ENCODE measurements at places on chromosomes 7 and 10.
A peak's percentile ranks its signal among the peaks of the same experiment; 100 is the strongest.

DNA sequence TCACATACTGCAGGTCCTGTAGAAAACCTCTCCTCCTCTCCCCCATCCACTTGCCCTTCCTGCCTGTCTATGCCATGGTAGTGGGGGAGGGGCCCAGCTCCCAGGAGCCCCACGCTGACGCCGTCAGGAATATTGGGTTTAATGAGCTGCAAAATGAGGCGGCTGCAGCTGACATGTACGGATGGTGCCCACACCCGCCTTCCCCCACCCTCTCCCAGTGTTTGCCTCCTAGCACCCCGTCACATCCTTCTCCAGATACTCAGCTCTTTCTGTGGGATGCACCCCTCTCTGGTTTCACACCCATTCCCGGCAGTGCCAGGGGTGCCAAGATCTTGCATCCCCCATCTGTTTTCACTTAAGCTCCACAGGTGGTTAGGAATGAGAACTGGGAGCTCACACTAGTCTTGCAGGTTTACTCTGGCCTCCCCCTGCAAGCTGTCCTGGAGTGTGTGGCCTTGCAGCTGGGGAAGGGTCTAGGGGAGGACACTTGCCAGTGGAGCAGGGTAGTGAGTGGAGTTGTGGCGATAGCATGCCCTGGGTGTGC, 26.1 kb downstream of the GBX1 start:
- no peak for DNase-seq

GRCh38 chr10:22228167-22228938, 10.5 kb upstream of the EBLN1 start:
- DNase-seq, result no peak

DNA sequence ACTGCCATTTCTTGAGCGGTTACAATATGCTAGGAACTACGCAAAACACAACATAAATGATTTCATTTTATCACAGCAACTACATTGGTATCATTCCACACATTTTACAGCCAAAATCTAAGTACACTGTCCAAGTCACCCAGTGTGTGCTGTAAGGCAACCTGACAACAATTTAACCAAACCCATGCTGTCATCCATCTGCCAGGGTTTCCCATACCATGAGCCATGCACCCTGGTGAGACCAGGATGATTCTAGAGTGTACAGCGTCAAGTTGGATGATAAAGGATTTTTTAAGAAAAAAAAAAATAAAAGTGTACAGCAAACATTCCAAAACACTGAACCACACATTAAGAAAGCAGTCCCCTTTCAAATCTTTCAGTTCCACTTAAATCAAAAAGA, 52.9 kb downstream of the PIK3AP1 start:
- no peak for DNase-seq

GRCh38 chr10:1251769-1252168, 195.6 kb downstream of the WDR37 start:
- DNase-seq, result no peak

DNA sequence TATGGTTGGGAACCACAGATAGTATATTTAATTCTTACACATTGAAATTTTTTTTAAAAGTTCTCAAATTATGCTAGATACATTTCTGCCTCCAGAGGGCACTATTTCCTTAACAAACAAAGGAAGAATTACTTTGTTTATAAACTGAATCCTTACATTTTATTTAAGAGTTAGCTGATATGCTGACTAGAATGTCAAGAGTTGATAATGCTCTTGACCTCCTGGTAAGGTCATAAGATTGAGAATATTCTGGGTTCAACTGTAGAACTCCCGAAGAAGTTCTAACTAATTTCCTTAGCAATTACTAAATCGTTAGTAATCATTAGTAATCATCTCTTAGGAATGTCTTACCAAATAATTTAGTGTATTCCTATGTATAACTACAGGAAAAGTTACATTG, 95.3 kb upstream of the CYP26C1 start:
- DNase-seq, result peak; percentile 19

DNA sequence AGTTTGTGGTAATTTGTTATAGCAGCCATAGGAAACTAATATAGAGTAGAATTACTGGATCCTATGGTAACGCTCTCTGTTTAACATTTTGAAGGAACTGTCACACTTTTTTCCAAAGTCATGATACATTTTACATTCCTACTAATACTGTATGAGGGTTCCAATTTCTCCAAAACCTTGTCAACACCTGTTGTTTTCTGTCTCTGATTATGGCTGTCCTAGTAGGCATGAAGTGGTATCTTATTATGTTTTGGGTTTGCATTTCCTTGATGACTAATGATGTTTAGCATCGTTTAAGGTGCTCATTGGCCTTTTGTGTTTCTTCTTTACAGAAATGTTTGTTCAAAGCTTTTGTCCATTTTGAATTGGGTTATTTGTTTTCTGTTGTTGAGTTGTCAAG, 69.6 kb downstream of the VPS50 start:
- no peak for DNase-seq

DNA sequence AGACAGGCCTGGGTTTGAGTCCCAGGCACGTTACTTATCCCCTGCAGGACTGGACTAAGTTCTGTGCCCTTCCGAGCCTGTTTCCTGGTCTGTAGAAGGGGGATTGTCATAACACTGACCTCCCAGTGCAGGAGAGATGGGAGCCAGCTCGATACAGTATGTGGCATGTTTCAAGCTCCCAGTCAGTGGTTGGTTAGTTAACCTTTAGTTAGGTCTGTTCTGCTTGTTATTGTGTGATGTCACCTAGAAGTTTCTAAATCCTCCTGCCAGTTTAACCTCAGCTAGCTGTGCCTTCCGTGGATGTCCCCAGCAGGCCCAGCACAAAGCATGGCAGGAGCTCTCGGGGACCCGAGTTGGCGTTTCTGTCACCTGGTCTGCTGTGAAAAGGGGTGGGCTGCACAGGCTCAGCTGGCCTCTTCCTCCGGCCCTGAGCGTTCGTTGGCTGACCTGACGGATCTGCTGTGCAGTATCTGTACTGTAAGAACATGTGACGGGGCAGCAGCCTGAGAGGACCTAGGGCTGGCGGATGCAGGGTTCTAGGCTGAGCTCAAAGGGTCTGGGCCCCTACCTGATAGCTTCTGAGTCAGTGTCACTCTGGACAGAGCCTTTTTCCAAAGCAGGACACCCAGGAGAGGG, 53.0 kb downstream of the SPOCK2 start:
- no peak for DNase-seq

DNA sequence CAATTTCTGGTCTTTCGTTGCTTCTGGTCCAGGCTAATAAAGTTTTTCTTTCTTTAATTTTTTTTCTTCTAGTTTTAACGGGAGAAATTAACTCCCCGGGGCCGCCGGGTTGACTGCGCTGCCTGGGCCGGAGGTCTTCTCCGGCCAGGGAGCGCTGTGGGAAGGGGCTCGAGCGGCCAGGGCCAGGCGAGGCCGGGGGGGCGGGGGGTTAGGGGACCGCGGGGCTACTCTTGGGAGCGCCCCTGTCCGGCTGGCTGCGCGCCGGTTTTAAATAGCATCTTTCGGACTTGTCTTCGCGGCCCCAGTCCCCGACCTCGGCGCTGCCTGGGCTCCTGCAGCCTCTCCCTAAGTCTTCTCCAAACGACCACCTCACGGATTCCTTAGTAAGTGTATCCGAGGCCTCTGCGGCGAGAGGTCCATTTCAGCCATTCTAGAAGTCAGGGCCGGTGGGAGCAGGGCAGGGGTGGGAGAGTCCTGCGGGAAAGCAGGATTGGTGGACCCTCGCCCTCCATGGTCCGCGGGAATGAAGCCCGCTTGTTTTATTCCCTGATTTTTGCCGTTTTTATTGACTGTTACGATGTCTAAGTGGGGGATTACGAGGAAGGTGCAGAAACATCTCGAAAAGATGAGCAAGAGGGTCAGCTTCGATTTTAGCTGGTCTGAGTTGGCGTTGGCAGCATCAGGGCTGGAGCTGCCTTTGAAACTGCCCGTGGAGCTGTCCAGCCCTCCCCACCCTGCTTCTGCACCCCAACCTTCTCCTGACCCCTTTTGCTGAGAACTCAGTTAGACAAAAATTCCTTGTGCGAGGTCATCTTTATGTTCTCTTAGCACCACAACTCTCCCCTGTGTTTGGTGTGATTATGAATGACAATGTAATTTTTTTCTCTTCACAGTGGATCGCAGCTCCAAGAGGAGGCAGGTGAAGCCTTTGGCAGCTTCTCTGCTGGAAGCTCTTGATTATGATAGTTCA, 555 bp downstream of the PHF14 start:
- peak; percentile 67 for DNase-seq

GRCh38 chr7:7673240-7673550, 32.6 kb downstream of the UMAD1 start:
- no peak for DNase-seq

- peak; percentile 36 for DNase-seq
Measured at GRCh38 chr10:118720685-118721538, 33.9 kb downstream of the CACUL1 start.

- DNase-seq, result no peak
Measured at GRCh38 chr10:48364659-48365405, 58.4 kb downstream of the MAPK8 start.

DNA sequence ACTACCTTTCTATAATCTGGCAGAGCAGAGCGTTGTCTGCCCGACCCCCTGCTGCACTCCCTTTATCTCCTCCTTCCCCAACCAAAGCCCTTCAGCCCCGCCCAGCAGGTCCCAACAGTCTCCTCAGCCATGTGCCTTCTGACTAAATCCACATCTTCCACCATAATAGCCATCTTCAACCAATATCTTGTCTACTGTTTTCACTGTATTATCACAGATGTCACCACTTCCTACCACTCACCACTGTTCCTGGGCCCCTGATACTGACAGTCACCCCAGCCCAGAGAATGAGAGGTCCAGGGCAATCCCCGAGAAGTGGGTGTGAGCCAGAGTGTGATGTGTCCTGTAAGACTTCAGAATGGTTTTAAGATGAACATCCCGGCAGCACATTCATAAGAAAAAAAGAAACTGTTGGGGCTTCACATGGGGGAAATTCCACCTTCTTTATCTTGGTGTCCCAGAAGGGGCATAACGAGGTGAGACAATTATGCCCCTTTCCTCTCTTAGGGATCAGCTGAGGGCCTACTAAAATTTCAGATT, 25.3 kb downstream of the CCDC6 start:
- DNase-seq, result no peak

GRCh38 chr10:97923476-97923875, 73.8 kb downstream of the GOLGA7B start:
- DNase-seq, result no peak

- DNase-seq, result no peak
Measured at GRCh38 chr7:92682330-92682729, 92.1 kb upstream of the FAM133B start.

- DNase-seq, result no peak
Measured at GRCh38 chr10:71359364-71360046, 37.2 kb upstream of the CDH23 start.

DNA sequence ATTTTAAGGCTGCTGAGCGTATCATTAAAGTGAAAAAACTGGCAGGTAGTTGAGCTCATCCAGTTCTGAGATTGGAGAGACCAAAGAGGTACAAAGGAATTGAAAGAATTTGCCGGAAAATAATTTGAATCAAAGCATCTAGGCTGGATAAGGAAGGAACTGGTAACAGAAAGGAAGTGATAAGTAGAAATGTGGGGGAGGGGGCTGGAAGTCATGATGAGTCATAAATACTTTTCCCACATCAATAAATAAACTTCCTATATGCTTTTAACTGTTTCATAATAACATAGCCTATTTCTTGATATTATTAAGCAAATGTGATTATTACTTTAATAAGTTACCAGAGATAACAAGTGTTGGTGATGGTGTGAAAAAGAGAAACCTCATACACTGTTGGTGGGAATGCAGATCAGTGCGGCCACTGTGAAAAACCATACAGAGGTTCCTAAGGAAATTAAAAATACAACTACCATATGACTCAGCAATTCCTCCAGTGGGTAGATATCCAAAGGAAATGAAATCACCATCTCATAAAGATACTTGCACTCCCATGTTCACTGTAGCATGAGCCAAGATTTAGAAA, 27.0 kb downstream of the ZNF438 start:
- no peak for DNase-seq

DNA sequence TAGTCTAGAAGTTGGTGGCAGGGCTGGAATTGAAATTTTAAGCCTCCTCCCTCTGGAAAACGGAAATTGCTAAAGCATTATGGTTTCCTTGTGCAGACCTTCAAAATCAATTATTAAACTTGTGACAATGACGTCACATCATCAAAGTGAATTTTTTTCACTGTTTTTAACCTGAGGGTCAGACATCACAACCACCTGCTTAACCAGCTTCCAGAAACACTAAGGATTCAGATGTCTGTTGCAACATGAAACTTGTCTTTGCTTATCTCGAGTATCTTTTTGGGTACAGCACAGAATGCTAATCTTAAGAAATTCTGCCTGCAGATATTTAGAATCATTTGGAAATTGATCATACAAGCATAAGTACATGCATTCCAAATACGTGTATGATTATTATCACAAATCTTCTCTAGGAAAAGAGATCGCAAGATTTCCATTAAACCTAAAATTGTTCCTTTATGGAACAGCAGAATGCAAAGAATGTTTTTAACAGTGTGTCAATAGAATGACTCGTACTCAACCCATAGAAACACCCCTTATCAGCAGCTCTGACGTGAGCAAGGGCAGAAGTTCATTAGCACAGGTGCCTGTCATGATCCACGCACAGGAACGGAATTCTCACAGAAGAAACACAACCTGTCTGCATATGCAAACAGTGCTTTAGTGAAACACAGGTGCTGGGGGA, 4.1 kb upstream of the GTPBP4 start:
- DNase-seq, result no peak

DNA sequence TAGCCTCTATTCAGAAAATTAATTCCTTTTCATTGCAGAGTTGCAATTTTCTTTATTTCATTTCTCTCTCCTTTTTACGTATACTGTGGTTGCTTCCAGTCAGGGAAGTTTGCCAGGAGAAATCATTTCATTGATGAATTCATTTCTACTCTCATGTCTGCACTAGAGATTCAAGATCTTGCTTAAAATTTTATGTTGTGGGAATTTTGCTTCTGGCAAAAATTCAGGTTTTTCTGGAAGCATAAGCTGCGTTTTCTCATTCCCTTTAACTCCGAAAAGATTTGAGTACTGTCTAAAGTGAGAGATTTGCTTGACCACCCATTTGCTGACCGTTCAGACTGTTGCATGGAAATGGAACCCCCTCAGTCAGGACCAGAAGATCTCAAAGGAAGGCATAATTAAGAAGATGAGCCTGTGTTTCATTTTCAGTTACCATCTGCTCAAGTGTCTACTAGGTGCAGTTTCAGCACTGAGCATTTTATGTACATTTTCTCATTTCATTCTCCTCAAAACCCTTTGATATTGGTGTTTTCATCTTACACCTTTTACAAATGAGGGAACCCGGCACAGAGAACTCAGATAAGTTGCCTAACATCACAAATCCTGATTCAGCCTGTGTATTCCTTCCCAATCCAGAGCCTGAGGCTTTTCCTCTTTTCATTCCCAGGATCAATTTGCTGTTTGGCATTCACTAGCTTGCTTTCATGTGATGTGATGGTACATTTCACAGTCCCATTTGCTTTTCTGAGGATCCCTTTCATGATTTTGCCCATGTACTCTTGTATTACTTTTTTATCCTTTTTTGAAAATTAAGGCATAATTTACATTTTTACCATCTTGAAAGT, 3.9 kb downstream of the PTPRZ1 start:
- DNase-seq, result no peak

- DNase-seq, result no peak
Measured at GRCh38 chr10:80159166-80159873, 26.8 kb downstream of the PLAC9 start.

Measured in AG20443 (cell line).